ENCODE measurements at places on chromosomes 3 and 15. TPM values are rescaled to one million over a fixed set of nuclear protein-coding genes. Genes with fewer than 3 reads are reported as not detected.

- no peak for DNase-seq
These were observed 251.7 kb downstream of the GRM7 start for GRCh38 chr3:7112523-7113056.

- no peak for DNase-seq
These were observed 104.1 kb downstream of the TPRG1 start for GRCh38 chr3:189275852-189276251.

GRCh38 chr3:18544146-18544545, 119.0 kb upstream of the SATB1 start:
- no peak for DNase-seq

DNA sequence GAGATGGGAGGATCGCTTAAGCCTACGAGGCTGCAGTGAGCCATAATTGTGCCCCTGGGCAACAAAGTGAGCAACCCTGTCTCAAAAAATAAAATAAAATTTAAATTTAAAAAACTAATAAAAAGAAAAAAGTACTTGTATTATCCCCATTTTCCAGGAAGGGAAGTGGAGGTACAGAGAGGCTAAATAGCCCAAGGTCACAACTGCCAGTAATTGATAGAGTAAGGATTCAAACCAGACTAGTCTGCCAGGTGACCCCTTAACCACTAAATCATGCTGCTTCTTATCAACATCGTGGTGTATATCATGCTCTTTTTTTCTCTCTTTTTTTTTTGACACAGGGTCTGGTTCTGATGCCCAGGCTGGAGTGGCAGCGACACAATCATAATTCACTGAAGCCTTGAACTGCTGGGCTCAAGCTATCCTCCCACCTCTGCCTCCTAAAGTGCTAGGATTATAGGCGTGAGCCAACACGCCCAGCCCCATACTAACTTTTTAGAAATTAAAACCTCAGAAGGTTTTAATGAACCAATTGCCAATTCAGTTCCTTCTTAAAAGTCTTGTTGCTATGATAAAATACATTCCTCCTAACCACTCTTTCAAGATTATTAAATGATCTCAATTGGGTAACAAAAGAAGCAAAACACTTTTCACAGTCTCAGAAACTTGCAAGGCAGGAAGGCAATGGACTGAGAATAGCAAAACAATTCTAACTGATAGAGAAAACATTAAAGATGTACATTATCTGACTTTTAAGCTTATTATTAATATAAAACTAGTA, 30.5 kb downstream of the HERC1 start:
- no peak for DNase-seq

DNA sequence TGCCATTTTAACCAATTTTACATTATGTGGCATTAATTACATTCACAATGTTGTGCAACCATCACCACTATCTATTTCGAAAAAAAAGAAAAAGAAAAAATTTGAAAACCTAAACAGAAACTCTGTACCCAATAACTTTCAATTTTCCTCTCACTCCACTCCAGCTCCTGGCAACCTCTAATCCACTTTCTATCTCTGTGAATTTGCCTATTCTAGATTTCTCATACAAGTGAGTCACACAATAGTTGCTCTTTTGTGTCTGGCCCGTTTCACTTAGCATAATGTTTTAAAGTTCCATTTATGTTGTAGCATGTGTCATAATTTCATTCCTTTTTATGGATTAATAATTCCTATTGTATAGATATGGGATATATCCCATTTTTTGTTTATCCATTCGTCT, 53.3 kb upstream of the TBC1D5 start:
- DNase-seq: no peak

DNA sequence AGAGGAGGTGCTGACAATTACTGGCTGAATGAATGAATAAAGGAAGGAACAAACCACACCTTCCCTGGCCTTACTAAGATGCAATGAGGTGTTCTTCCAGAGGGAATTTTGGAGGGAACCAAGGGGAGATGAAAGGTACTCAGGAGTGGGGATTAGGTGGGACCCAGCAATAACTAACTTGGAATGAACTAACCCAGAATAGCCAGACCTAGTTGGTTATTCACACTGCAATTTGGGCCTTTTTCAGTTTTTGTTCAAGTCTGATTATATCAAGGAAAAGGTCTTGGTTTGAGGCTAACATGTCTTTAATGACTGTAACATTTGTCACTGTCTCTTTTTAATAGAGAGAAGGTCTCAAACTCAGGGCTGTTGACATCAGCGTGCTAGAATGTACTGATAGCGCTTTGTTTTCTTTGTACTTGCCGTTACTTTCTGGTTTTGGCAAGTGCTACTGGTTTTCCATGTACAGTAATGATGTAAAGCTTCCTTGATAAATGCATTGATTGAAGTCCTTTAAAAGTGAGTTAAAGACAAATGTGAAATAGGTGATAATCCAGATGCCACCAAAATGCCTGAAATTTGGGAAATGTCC, 3.2 kb upstream of the PLXND1 start:
- no peak for DNase-seq

DNA sequence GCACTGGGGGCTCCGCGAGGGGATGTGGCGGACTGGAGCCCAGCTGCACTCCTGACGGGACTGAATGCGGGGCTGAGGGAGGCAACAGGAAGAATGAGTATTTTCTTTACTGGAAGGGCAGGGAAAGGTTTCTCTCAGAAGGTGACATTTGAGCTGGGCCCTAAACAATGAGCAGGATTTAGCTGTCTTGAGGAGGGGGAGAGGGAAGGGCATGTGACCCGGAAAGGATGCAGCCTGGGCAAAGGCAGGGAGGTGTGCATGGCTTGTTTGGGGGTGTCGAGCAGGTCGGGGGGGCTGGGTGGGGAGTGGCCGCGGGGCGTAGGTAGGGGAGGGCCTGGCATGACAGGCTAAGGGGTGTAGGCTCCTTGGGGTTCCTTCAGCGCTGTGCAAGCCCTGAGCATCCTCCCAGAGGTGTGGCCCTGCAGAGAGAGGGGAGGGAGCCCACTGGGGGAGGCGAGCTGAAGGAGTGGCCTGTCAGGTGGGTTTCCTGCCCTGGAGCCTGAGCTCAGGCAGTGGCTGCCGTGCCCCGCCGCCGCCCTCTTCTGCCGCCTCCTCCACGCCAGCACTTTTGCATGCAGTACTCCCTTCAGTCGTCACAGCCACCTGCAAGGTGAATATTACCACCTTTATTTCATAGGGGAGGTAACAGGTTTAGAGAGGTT, 17.2 kb upstream of the ANKDD1A start:
- no peak for DNase-seq

DNA sequence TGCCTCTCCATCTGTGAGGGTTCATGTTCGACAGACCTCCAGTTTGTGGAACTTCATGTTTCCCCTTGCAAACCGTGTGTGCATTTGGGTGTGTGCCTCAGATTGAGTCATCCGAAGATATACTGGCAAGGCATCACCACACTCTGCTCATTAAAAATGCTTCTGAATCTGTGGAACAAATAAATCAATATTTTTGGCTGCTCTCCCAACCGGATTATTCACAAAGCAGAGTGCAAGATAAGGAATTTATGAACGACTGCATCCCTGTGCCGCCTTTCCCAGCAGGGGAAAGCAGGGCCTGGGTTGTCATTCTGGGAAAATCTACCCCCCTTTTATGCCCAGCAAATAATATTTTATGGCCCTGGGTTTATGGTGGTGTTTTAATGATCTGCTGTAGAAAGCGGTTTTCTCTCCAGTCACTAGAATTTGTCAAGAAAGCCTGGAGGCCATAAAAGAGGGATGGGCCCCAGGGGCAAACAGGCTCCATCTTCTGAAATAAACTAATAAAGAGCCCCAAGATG, 4.2 kb upstream of the WNT5A start:
- peak; percentile 49 for DNase-seq

GRCh38 chr15:56491110-56491722, 26.3 kb upstream of the MNS1 start:
- peak; percentile 72 for DNase-seq

DNA sequence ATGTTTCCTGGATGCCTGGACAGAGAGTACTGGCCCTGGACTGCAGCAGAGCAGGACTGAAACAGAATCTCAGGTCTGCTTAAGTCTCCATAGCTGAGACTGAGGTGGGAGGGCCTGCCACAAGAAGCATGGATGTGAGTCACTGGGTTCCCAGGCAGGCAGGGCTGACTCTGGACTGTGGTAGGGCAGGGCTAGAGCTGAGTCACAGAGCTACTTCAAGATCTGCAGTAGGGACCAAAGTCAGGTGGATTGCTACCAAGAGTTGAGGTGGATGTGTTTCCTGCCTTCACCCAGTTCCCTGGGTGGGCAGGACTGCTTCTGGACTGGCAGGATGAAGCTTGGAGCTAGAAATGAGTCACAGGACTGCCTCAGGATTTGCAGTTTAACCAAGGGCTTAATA, 282.9 kb downstream of the AGBL1 start:
- DNase-seq: no peak

DNA sequence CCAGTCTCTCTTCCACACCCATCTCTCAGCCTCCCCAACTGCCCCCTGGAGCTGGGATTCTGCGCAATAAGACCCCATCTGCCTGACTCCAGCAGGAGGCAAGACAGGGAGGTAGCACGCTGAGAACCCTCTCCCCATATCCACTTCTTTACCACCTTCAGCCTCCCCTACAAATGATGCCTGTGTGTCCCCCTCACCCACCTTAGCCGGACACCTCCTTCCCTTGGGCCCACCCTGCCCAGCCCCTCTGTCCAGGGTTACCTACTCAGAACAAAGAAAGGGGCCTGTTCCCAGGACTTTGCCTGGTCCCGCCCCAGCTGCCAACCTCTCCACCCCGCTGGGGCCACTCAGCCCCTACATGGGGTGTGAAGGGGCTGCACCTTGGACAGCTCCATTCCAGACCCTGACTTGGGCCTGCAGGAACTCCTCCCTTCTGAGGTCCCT, 40.8 kb upstream of the ATP2B2 start:
- no peak for DNase-seq

DNA sequence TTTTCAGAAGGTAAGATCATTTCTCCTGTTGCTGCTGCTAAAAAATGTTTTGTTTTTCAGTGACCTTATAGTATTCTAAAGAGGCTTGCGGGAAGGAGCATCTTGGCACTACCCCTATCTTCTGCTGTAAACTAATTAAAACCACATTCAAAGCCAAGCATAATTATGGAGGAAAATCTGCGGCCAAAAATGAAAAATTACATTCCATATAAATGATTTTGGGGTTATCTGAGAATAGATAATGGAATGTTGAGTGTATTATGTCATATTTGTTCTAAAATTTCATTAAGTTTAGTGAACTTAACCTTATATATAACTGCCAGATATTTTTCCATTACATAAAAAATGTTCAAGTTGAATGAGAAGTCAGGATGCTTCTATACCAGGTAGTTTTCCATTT, 170.4 kb upstream of the TMC3 start:
- no peak for DNase-seq

DNA sequence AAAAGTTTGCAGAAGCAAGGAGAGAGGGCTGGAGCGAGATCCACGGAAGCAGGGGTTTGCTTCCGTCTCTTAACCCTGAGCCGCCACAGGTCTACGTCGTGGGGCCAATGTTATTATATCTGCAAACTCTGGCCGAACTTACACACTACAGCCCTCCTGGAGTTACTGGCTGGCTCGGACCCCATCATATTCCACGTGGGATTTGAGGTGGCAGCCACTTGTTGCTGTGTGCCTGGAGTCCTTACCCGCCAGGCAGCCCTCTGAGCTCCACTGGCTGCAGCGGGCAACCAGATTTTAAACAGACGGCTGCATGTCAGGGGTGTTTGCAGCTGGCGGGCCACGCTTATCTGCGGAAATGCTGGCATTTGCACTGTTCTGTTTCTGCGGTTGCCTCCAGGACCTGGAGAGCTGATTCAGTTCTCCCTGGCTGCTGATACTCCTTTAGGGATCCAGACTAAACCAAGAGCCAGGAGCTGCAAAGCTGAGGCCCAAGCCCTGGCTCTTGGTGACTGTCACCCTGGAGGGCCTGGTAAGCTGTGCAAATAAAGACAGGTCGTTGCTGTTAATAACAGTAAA, 34.7 kb downstream of the TM2D3 start:
- peak; percentile 29 for DNase-seq

DNA sequence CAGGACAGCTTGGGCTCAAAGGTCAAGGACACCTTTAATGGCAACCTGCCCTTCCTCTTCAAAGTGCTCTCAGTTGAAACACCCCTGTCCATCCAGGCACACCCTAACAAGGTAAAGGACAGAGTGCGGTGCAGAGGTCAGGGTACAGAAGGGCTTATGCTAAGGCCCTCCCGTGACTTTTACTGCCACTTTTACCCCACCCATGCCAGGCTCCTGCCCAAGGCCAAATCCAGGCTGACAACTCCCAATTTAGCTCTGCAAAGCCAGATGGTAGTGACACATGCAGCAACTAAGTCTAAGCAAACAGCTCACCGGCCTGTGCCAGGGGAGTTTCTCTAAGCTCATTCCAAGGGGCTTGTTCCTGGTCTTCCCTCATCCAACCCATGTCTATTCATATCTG, 1.6 kb downstream of the MPI start:
- DNase-seq: no peak

GRCh38 chr15:82986442-82986780, 401 bp downstream of the RAMAC start:
- DNase-seq: no peak

- no peak for DNase-seq
These were observed 107.4 kb downstream of the PEAK1 start for GRCh38 chr15:77312523-77312922.

- peak; percentile 9 for DNase-seq
These were observed 232.9 kb downstream of the ADAMTS17 start for GRCh38 chr15:100108846-100109245.

- no peak for DNase-seq
These were observed 6.1 kb upstream of the JMJD7 start for GRCh38 chr15:41821831-41822230.

DNA sequence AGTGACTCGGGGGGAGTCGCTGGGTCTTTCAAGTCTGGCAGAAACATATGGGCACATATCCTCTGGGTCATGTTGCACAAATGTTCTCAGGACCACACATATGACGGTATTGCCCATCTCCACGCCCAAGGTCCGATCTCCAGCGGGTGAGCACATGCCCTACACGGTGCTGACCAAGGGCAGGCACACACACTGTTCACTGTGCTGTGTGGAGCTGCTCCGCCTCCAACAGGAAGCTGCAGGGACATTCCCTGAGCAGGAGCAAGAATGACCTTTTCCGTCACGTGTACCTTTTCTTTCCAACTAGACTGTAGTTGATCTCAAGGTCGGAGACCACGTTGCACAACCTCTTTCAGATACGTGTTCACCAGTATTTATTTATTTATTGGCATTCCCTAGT, 41.7 kb upstream of the B3GNT5 start:
- no peak for DNase-seq

BCL2A1 gene
- 2.0 TPM for polyA plus RNA-seq

SI gene
- not detected for polyA plus RNA-seq

ZBTB11 gene
- 10.7 TPM for polyA plus RNA-seq

MASP1 gene
- polyA plus RNA-seq: 2.2 TPM

MRPS11 gene
- 32.4 TPM for polyA plus RNA-seq

DISP2 gene
- 2.3 TPM for polyA plus RNA-seq

LRRC15 gene
- polyA plus RNA-seq: 2.5 TPM

All from ovary (tissue), 10 donors.